GM19239 (cell line): ENCODE measurements at places on chromosomes 13 and 19.

DNA sequence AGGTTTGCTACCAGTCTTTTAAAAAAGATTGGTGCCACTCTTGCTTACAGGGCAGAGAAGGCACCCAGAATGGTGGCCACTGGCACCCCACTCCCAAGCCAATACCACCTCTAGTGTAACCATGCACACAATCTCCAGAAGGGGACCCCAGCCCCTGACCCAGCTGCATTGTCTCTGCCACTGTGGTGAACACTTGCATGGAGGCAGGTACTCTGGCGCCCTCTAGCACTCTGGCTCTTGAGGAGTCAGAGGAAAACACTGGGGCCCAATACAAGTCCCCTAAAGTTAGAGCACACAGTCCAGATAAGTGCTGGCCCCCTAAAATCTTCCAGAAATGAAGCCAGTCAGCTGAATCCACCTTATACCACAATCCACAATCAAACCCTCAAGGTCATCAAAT lies 6.0 kb downstream of the ERVV-1 start:
- DNase-seq: no peak

GRCh38 chr13:107025991-107026390 lies 458.1 kb upstream of the ARGLU1 start:
- no peak for DNase-seq

DNA sequence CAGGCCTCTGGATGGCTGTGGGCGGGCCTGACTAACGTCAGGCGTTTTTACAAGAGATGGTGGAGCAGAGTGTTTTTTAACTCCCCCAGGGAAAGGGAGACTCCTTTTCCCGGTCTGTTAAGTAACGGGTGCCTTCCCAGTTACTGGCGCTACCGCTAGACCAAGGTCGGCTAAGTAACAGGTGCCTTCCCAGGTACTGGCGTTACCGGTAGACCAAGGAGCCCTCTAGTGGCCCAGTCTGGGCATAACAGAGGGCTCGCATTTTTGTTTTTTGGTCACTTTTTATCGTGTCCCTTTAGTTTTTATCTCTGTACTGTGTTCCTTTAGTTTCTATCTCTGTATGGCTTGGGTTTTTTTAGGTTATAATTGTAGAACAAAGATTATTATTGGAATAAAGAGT lies 10.0 kb downstream of the ZNF383 start:
- no peak for DNase-seq

DNA sequence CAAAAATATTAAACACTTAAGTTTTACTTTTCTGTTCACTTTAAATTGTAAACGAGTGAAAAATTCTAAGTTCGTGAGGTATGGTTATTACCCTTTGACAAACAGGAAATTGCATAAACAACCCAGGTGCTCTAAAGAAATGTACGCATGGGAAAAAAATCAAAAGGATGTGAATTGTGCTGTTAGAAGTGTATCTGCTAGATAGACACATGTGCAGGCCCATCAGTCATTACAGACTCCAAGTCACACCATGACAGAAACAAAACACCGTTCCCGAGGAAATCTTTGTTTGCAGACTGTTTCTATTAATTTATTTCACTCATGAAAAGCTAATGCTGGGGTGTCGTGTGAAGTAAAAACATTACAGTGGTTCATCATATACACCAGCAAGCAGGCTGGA lies 17.0 kb upstream of the DOCK9 start:
- DNase-seq: no peak

- no peak for DNase-seq
These were observed 385.7 kb downstream of the DCT start for GRCh38 chr13:94093652-94094315.

DNA sequence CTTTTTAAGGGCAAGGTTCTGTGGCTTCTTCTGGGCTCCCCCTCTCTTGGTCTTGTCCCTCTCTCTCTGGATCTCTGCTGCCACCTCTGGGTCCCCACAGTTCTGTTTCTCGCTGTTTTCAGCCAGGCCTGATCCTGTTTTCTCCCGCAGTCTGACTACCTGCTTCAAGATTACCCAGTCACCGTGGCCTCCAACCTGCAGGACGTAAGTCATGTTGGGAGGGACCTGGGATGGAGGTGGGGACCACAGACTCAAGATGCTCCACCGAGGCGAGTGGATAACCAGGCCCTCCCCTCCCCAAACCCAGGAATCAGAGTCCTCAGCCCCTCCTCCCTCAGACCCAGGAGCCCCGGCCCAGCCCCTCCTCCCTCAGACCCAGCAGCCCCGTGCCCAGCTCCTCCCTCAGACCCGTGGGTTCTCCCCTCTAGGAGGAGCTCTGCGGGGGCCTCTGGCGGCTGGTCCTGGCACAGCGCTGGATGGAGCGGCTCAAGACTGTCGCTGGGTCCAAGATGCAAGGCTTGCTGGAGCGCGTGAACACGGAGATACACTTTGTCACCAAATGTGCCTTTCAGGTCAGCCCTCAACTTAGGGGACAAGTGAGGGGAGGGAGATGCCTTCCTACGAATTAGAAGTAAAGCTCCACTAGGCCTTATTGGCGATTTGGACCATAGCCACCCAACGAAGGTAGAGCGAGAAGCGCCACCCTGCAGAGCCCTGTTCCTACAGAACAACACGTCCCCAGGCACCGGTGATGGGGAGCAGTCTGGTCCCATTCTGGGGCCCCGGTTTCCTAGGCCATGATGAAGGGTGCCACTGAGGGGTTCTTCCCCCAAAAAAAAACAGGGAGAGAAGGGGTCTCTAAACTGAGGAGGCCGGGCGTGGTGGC lies 2.2 kb downstream of the FLT3LG start:
- no peak for DNase-seq

- DNase-seq: no peak
These were observed 43.8 kb downstream of the C13orf42 start for GRCh38 chr13:51067210-51067701.

DNA sequence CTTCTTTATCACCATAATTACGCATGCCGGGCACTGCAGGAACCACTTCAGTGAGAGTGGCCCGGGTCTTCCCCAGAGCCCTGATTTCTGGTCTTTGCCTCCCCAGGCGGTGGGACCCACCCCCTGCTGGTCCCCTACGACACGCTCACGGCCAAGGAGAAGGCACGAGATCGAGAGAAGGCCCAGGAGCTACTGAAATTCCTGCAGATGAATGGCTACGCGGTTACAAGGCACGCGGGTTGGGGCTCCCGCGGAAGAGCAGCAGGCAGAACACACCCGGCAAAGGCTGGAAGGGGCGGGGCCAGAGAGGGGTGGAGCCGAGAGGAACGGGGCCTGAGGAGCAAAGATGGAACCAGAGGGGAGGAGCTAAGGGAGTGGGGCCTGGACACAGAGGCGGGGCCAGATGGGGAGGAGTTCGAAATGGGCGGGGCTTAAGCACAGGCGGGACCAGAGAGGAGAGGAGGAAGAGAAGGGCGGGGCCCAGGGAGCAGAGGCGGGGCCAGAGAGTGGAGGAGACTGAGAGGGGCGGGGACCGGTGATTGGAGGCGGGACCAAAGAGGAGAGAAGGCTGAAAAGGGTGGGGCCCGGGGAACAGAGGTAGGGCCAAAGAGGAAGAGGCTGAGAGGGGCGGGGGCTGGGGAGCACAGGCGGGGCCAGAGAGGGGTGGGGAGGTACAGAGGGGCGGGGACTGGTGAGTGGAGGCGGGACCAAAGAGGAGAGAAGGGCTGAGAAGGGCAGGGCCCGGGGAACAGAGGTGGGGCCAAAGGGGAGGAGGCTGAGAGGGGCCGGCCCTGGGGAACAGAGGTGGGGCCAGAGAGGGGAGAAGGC lies 73.4 kb downstream of the RYR1 start:
- DNase-seq: peak; percentile 60

DNA sequence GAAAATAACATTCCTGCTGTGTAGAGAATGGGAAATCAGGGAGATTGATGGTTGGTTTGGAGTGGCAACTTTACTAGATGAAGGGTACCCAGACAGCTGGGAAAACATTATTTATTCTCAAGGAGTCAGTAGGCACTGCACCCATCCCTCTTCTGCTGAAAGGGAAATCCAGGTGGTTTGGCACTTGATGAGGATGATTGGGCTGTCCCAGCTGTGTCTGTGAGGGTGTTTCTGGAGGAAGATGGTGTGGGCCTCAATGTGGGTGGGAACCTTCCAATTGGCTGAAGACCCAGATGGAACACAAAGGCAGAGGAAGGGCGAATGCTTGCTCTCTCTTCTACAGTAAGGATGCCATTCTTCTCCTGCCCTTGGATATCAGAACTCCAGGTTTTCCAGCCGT lies 10.4 kb upstream of the SACS start:
- DNase-seq: no peak

GRCh38 chr19:54696117-54696548 lies 28.1 kb upstream of the KIR3DL3 start:
- DNase-seq: no peak

GRCh38 chr13:23671897-23672296 lies 101.7 kb downstream of the TNFRSF19 start:
- DNase-seq: no peak

- no peak for DNase-seq
These were observed 742 bp downstream of the NALCN start for GRCh38 chr13:101415358-101416174.

DNA sequence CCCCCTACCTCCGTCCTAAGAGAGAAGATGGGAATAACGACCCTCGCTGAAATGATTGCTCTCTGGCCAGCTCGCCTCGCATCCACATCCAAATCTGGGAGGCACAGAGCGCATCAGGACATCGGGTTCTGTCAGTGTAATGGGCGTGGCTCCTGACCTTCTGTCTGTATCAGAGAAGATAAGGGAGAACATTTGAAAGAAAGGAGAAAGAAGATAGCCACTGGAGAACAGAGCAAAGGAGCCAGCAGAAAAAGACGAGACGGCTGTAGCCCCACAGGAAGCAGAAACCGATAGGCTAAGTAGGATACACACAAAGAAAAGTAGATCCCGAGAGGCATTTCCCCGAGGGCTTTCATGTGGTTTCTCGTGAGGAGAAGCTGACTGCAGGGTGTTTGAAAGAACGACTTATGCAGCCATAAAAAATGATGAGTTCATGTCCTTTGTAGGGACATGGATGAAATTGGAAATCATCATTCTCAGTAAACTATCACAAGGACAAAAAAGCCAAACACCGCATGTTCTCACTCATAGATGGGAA lies 14.0 kb upstream of the GJB2 start:
- DNase-seq: no peak

DNA sequence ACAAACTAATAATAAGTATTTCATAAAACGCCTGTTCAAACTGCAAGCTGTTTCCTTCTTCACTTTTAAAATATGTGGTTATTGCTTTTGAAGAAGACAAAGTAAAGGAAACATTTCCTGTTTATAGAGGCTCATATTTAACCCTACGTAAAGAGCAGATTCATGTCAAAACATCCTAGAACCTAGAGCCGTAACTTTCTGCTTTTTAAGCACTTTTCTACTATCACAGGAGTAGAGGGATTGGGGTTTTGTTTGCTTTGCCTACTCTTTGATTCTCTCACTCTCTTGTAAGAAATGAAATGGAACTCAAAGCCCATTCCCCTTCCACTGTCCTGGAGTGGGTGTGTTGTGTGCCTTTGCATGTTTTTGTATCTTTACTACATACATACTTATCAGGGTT lies 54.0 kb upstream of the GPR183 start:
- no peak for DNase-seq

- no peak for DNase-seq
These were observed 176.9 kb downstream of the DNAJC15 start for GRCh38 chr13:43200307-43200706.
